Liver (tissue), 10 donors: ENCODE measurements at places on chromosomes 12 and 14. TPM values are rescaled to one million over a fixed set of nuclear protein-coding genes. Genes with fewer than 3 reads are reported as not detected.

- no peaks in the 10 kb centered on the region for H3K4me1 ChIP-seq
- no peak for DNase-seq
- H3K27me3 ChIP-seq, result no peaks in the 10 kb centered on the region
- no peak overlapping the region for H3K27ac ChIP-seq
- H3K36me3 ChIP-seq, result no peaks in the 10 kb centered on the region
Measured at GRCh38 chr14:60863249-60863648, 117.6 kb downstream of the TRMT5 start.

The RHNO1 gene
- 1.4 TPM for total RNA-seq

DNA sequence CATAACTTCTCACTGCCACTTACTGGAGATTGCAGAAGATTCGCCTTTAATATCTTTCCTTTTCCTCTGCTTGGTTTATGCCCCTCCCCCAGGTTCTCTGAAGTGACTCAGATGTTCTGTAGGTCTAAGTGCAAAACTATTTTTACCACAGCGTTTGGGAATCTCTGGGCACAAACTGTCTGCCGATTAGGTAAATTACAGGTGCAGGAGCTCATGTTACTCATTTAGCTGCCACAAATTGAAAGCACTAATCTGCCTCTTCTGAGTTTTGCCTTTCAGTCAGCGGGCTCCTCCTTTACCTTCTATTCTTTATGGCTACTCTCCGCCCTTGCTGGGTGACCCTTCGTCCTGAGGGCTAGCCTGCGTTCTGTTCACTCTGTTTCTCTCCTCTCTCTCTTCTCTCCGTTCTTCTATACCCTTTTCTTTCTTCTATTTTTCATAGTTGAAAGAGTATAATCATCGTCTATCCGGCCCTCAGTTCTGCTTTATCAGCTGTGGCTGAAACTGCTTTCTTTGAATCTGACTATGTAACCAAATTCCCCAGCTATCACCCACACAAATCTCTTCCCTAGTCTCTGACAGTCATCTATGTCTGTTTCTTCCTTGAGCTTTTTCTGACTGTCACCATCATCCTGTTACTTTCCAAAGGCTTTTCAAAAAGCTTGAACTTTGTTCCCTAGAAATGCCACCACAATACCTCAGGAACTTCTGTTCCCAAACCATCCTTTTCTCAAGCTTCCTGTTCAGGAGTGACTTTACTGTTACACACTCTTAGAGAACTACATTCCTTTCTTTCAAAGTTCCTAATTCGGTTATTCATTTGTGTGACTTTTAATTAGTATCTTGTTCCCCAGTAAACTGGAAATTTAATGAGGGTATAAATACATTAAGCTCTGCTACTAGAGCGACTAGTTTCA lies 4.3 kb upstream of the MYF6 start:
- H3K4me1 ChIP-seq, result peaks cover 6% of the 10 kb centered on the region
- H3K36me3 ChIP-seq, result no peaks in the 10 kb centered on the region
- peak overlapping the region; percentile 89 for H3K27ac ChIP-seq
- H3K4me3 ChIP-seq, result peak overlapping the region; percentile 37
- H3K27me3 ChIP-seq, result no peaks in the 10 kb centered on the region

DNA sequence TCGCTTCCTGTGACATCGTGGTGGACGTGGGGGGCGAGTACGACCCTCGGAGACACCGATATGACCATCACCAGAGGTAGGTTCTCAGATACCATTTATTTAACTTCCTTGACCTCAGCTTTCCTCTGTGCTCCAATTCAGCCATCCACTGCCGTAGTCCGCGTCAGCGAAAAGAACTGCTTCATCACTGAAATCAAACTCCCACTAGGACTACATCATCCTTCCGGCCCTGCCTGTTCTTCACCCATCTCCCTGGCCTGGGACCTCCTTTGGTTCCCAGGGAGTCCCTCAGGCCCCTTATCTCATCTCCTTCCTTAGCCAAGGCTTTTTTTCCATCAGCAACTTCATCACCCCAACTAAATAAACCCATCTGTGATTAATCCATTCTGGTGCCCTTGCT lies 692 bp downstream of the MYG1 start:
- H3K27ac ChIP-seq, result peak overlapping the region; percentile 63
- peaks cover 27% of the 10 kb centered on the region for H3K4me1 ChIP-seq
- peaks cover 4% of the 10 kb centered on the region for H3K36me3 ChIP-seq
- no peaks in the 10 kb centered on the region for H3K27me3 ChIP-seq

DNA sequence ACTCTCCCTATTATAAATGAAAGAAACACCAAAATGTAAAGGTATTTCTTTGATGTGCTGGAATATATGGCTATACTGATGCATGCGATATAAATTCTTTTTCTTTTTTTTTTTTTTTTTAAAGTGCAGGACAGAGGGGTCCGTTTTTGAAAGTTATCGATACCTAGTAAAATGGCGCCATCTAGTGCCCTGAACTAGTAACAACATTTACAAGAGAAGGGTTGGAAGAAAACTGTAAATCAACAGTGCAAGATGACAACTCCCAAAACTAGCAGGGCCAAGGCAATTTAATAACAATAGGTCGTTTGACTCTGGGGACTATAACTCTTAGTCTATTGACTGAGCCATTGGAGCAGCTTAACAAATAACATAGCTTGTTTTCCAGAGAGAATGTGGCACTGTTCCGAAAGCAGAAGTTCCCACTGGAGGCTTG lies 137.7 kb downstream of the SPTSSA start:
- H3K4me1 ChIP-seq, result no peaks in the 10 kb centered on the region
- H3K4me3 ChIP-seq, result no peak overlapping the region
- H3K27me3 ChIP-seq, result no peaks in the 10 kb centered on the region

The TDG gene
- total RNA-seq, result 18.7 TPM

DNA sequence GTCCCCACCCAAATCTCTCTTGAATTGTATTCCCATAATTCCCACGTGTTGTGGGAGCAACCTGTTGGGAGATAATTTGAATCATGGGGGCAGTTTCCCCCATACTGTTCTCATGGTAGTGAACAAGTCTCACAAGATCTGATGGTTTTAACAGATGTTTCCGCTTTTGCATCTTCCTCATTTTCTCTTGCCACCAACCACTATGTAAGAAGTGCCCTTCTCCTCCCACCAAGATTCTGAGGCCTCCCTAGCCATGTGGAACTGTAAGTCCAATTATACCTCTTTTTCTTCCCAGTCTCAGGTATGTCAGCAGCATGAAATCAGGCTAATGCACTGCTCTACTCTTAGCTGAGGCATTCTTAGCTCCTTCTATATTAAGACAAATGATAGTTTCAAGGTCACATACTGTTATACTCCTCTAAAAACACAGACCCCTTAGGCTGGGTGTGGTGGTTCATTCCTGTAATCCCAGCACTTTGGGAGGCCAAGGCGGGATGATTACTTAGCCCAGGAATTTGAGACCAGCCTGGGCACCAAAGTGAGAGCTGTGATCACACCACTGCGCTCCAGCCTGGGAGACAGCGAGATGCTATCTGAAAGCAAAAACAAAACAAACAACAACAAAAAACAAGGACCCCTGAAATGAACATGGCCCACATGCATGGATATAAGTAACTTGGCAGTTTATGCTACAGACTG lies 3.6 kb downstream of the SCAF11 start:
- no peak for DNase-seq
- peaks cover 13% of the 10 kb centered on the region for H3K4me1 ChIP-seq
- H3K36me3 ChIP-seq, result peaks cover 2% of the 10 kb centered on the region
- no peak overlapping the region for H3K4me3 ChIP-seq

The TMEM52B gene
- 0.37 TPM for total RNA-seq

DNA sequence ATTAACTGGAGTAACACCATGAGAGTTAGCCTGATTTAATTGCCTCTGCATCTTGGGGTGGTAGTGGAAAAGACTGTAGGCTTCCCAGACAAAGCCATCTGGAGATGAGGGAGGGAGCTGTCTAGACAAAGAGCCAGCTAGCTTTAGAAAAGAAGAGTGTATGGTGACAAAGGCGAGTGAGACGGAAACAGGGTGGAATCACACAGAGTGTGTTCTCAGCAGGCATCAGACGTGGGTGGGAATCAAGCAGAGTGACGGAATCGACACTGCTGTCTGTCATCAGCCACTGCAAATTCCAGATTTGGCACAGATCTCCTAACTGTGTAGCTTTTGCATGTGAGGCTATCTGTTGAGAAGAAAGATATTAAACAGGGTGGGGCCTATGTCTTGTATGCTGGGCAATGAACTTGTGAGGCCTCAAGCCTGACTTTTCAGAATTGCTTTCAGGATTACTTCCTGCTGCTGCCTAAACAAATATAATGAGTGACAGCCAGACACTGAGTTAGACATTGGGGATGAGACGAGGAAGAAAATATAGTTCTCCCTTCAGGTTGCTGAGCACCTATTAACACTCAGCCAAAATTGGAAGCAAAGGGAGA lies 236.5 kb upstream of the GRIP1 start:
- H3K36me3 ChIP-seq, result no peaks in the 10 kb centered on the region
- H3K27ac ChIP-seq, result no peak overlapping the region
- H3K4me1 ChIP-seq, result no peaks in the 10 kb centered on the region
- DNase-seq, result no peak
- H3K27me3 ChIP-seq, result no peaks in the 10 kb centered on the region

DNA sequence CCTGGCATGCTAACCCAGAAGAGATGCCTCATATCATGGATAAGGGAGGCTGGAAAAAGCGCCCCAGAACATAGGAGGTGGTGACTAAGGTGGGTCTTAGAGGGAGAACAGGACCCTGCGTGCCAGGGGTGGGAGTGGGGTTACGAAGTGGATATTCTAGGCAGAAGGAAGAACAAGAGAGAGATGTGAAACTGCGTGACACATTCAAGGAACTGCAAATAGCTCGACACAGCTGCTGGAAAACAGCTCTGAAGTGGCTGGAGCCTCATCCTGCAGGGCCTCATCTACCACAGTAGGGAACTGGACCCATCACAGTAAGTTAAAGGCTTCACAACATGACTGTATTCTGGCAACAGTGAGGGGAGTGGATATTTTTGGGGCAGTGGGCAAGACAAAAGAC lies 61.1 kb downstream of the RNF34 start:
- H3K27ac ChIP-seq, result no peak overlapping the region
- peaks cover 2% of the 10 kb centered on the region for H3K4me1 ChIP-seq
- H3K36me3 ChIP-seq, result no peaks in the 10 kb centered on the region
- no peak for DNase-seq
- H3K4me3 ChIP-seq, result no peak overlapping the region
- no peaks in the 10 kb centered on the region for H3K27me3 ChIP-seq

The KCNK10 gene
- 0.05 TPM for total RNA-seq

DNA sequence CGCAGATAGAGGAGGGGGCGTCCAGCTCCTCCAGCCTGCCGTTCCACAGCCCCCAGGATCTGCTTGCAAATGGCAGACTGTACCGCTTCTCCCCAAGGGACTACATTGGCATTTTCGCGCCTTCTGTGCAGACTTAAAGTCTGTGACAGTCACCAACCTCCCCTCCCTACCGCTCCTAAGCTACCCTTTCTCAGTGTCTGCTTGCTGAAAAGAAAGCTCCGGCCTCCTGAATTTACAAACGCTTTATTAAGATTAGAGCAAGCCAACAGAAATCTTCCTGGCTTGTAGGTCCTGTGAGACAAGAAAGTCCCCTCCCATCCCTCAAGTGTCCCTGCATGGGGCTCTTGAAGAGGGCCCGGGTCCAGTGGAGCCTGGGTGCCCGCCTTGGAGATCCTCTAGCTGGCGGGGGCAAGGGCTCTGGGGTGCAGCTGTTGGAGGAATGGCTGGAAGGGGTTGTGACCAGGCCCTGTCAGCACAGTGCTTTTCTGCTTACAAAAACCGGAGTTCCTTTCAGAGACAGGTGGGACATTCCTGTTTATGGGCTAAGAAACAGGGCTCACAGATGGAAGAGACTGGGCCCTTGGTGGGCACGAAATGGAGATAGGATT lies 2.8 kb upstream of the DLK1 start:
- no peaks in the 10 kb centered on the region for H3K36me3 ChIP-seq
- H3K4me1 ChIP-seq, result no peaks in the 10 kb centered on the region
- peaks cover 6% of the 10 kb centered on the region for H3K27me3 ChIP-seq
- no peak overlapping the region for H3K27ac ChIP-seq
- DNase-seq, result no peak
- H3K4me3 ChIP-seq, result no peak overlapping the region

The LRP1 gene
- 375 TPM for total RNA-seq

GRCh38 chr14:86788224-86788623 lies 1204.8 kb downstream of the GALC start:
- H3K4me3 ChIP-seq, result no peak overlapping the region
- H3K27ac ChIP-seq, result no peak overlapping the region
- no peaks in the 10 kb centered on the region for H3K27me3 ChIP-seq
- DNase-seq, result no peak
- H3K4me1 ChIP-seq, result no peaks in the 10 kb centered on the region

- no peak overlapping the region for H3K27ac ChIP-seq
- H3K36me3 ChIP-seq, result no peaks in the 10 kb centered on the region
- H3K27me3 ChIP-seq, result no peaks in the 10 kb centered on the region
- DNase-seq, result no peak
- no peaks in the 10 kb centered on the region for H3K4me1 ChIP-seq
- no peak overlapping the region for H3K4me3 ChIP-seq
Measured at GRCh38 chr12:5305886-5306545, 125.9 kb upstream of the NTF3 start.

The INSM2 gene
- under 0.01 TPM for total RNA-seq

DNA sequence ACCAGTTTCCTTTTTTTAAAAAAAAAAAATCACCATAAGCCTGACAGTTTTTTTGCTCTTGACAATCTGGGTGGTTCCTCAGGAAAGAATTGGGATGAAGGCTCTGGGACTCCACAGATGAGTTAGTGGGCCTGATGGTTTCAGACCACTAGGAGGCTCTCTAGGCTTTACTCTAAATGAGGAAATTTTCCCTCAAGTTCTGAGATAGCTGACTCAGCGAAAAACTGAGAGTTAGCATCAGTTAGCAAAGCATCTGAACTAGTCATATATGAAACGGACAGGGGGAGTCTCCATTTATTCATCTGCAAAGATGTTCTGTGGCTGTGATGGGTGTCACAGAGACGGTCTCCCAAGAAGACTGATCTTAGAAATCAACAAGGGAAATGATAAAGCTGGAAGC lies 314.3 kb upstream of the OR4E1 start:
- H3K27ac ChIP-seq, result no peak overlapping the region
- H3K27me3 ChIP-seq, result no peaks in the 10 kb centered on the region
- H3K4me3 ChIP-seq, result no peak overlapping the region

The LBHD2 gene
- total RNA-seq, result 0.47 TPM

The CLEC6A gene
- not detected for total RNA-seq

The MYF6 gene
- total RNA-seq, result not detected

The DPF3 gene
- 23.2 TPM for total RNA-seq

DNA sequence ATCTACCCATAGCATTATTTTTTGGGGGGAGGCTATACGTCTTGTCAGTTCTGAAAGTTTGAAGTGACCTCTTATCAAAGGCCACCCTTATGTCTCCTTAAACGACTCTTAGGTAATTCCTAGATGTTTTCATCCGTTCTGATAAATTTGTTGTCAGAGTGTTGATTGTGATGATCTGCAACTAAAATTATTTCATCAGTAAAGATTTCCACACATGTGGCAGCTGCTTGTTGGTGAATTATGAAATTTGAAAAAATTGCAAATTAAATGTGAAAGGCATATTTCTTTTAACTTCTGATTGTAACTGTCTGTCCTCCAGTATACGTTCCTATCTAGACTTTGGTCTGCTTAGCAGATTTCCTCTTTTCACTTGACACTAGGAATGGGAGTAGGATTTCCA lies 1.4 kb downstream of the ADIPOR2 start:
- H3K27ac ChIP-seq, result peak overlapping the region; percentile 99
- peaks cover 27% of the 10 kb centered on the region for H3K4me1 ChIP-seq
- H3K27me3 ChIP-seq, result no peaks in the 10 kb centered on the region
- no peak for DNase-seq
- H3K36me3 ChIP-seq, result peaks cover 2% of the 10 kb centered on the region
